ENCODE measurements at places on chromosomes 13 and 19.

GRCh38 chr19:12733369-12734214 is 892 bp downstream of the TRIR start:
- peak; percentile 72 for DNase-seq

DNA sequence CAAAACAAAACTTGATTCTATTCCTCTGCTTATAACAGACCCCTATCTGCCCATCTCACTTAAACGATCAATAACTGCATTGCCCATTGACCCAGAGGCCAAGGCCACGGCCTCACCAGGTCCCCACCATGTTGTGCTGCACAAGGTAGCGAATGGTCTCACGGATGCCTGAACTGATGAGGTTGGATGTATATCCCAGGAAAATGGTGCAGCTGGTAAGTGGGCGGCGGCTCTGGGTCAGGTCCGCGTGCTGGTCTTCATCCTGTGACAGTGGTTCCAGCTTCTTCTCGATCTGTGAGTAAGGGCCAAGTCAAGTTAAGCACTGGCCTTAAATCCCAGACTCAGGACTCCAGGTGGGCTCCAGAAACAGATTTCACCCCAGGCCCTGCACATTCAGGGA is 1.6 kb downstream of the DHPS start:
- no peak for DNase-seq

DNA sequence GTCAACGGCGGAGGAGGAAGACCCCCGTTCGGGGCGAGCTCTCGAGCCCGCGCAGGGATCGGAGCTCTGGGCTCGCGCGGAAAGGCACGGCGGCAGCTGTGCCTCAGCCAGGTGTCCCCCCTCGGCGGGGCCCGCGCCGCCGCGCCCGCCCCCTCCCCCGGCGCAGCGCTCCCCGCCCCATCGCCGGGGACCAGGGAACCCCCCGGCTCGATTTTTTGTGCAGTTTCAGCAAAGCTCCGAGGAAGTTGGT is 110.0 kb downstream of the KCNRG start:
- DNase-seq, result no peak

DNA sequence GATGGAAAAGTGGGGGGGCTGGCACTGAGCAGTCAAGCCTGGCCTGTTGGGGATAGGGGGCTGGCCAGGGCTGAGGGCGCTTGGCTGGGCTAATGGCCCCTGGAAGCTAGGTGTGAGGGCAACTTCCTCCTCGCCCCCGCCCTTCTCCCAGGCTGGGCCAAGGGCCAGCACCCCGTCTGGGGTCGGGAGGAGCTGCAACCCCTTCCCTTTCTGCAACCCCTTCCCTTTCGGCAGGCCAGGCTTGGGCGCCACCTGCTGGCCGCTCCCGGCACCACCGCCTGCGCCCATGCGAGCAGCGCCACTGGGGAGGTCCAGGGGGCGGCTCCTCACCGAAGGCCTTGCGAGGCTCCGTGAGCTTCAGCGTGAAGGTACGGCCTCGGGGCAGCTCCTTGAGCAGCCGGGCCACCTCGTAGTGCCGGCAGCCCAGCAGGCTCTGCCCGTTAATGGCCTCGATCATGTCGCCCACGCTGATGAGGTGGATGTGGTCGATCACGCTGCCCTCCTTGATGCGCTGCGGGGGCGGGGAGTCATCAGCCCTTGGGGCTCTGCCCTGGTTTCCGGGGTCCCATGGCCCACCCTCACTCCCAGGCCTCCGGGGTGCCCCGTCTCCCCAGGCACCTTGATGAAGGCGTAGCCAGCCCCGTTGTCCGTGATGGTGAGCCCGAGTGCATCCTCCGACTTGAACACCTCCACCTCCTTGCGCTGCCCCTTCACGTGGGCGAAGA is 5.0 kb upstream of the PTGER1 start:
- peak; percentile 80 for DNase-seq

GRCh38 chr13:66048888-66049287 is 1181.2 kb downstream of the PCDH9 start:
- DNase-seq, result no peak

DNA sequence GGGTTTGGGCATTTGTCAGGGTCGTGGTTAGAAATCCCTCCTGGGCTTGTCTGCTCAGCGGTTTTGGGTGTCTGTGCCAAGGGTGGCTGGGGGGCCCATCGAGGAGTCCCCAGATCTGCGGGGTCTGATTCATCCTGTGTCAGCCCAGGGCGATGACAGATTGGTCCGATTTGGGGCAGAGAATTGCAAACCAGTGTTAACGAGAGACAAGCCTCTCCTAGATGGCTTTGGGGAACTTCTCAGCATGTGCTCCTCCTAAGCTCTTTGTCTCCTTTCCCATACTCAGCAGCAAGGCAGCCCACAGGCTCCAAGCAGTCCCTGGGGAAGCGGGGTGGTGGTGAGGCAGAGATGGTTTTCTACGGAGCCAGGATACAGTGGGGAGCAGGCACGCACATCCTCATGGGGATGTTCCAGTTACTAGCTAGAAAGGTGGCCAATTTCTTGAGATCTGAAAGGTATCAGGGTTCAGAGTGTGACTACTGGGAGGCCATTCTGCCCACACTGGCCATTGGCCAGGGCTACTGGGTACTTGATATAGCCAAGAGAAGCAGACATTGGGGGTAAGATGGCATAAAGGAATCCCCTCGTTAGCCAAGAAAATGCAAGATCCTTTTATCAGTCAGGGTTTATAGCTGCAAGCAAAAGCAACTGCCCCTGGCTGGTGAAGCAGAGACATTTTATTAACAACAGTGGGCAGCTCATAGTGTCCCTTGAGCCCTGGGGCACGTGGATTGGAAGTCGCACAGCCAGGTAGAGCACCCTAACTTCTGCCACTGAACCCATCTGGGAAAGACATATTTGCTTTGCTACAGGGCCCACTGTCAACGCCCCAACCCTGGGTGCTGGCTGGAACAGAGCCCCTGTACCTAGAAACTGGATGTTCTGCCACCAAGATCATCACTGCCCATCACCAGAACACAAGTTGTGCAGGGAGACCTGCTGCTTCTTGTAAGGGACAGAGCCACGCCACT is 63.6 kb downstream of the RGCC start:
- no peak for DNase-seq

DNA sequence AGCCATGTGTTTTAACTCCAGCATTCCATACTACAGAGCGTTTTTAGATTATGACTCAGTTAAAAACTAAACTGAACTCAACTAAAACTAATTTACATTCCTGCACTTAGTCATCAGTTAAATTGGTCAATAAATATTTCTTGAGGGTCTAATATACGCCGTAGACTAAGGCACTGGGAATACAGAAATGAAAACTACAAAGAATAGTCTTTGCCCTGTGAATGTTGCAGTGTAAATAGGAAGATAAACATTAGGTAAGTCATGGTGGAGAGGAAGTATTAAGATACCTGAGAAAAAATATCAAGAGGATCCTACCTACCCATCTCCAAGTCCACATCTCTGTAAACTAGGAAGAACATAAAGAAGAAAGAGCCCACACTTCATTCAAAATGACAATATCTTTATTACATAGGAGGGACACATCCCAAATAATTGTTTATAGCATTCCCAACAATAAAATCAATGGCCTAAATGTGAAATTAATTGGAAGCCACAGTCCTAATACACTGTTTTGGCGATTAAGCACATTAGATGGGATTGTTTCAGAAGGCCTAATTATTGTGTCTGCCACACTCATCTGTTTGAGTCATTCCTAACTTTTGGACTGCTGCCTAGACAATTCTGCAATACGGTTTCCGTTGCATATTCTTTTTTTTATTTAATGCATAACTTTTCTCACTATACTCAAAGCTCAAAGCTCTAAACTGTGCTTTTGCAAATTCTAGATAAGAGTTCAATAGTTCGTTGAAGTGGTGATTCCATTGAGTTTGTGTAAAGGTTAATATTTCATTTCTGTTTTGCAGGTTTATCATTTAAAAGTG is 52.9 kb downstream of the MBNL2 start:
- no peak for DNase-seq

DNA sequence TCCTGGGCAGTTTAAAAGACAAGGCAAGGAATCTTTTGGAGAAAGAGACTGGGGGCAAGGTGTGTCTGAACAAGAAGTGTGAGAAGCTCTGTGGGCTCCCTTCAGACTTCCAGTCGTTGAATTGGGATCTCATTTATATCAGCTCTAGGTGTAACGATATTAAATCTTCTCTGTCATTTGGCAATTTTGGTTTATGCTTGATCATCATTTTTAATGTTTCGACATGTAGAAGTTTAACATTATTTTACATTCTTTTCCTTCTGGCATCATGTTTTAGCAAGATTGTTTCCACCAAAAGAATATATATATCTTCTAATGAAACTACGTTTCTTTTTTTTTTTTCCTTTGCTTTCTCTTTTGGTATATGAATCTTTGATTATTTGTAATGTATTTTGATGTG is 49.3 kb downstream of the USPL1 start:
- DNase-seq, result no peak

DNA sequence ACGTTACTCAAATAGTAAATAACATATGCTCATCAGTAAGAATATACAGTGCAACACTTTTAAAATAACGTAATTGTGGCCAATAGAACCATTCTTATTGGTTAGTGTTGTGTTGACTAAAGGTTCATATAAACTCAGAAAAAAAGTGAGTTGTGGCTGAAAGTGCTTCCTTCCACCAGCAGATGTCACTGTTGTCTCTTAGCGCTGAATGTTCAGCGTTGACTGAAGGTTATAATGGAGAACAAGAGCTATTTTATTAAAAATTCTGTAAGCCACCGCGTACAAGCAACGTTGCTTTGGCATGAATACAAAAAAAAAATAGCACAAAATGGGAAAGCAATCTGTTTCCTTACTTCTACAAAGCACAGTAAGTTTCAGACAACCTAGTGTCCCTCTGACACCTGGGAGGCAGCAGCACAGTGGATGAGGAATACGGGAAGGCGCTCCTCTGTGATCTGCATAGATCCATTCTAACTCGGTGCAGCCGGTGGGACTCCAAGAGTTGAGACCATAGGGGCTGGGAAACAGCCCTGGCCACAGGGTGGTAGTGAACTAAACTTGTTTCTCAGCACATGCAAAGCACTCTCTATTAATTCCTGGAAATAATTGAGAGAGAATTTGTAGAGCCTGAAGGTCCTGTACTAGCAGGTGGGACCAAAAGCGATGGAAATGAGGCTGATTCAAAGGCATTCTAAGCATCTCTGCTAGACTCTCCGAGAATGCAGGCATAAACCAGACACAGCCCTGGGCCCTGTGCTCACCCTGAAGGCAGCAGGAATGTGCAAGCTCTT is 23.9 kb upstream of the OXGR1 start:
- DNase-seq, result peak; percentile 35

- no peak for DNase-seq
These were observed 8.6 kb upstream of the HIPK4 start for GRCh38 chr19:40398417-40399131.

GRCh38 chr19:10767726-10768125 is 49.8 kb downstream of the DNM2 start:
- DNase-seq, result no peak

DNA sequence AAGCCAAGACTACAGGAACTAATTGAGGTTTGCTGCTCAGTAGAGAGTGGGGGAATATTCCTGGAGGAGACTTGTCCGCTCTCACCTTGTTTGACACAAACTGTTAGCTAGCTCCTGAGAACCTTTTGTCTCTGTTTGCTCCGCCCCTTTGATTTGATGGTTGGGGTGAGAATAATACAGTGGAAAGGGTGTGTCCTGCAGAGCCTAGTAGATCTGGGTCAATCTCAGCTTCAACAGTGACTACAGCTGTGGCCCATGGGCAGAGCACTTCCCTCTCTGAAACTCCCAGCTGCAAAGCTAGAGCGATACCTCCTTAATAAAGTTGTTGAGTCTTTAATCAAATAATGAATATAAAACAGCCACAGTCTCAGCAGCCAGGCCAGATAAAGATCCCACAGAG is 576.7 kb downstream of the DIAPH3 start:
- DNase-seq, result no peak

DNA sequence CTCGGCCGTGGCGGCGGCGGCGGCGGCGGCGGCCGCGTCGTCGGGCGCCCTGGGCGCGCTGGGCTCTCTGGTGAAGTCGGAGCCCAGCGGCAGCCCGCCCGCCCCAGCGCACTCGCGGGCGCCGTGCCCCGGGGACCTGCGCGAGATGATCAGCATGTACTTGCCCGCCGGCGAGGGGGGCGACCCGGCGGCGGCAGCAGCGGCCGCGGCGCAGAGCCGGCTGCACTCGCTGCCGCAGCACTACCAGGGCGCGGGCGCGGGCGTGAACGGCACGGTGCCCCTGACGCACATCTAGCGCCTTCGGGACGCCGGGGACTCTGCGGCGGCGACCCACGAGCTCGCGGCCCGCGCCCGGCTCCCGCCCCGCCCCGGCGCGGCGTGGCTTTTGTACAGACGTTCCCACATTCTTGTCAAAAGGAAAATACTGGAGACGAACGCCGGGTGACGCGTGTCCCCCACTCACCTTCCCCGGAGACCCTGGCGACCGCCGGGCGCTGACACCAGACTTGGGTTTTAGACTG is 1.7 kb downstream of the SOX1 start:
- DNase-seq, result no peak

- DNase-seq, result no peak
These were observed 167.0 kb upstream of the ZNF507 start for GRCh38 chr19:32178401-32178800.

DNA sequence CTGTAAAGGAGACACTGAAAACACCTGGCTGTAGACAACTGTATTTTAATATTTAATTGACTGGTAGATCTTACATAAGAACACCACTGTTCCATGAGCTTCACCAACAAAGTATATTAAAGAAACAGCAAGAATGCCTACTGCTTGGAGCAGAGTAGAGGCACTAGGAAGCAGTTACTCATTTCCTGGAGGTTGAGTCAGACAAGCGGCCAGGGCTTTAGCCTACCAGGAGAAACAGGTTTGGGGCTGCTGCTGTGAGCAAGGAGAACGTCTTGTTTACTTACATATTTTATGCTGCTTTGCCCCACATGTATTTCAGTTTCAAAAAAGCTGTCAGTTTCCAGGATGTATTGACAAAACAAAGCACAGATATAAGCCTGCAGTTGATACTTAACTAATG is 33.4 kb downstream of the ALG5 start:
- peak; percentile 56 for DNase-seq

- no peak for DNase-seq
These were observed 238.6 kb upstream of the CSNK1A1L start for GRCh38 chr13:37344056-37344455.

DNA sequence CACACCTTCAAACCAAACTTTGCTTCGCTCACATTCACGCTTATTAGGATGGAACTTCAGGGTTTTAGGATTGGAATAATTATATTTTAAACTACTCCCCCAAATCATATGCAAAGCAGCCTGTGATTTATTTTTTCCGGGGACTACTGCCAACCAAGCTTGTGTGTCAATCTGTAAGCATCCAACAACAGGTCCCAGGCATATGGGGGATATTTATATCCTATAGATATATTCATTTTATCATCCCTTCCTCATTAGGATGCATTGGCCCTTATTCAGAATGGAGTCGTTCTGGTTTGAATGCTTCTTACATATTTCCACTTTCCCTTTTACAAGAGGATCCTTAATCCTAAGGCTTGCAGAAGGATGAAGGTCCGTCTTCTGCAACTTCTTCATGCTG is 8.8 kb upstream of the C19orf84 start:
- DNase-seq, result no peak

GRCh38 chr13:75635828-75636435 is at the start of gene LMO7:
TSS of gene LMO7 (plus strand) at chr13:75636330. CDS start at chr13:75636658, 328 bp downstream.
- peak; percentile 90 for DNase-seq

Measured in AG08396 (cell line).